ENCODE measurements at places on chromosomes 13 and 19.

- peak; percentile 99 for DNase-seq
Observed at GRCh38 chr13:49443704-49444523, at the start of the genes CAB39L and SETDB2. TSS of gene CAB39L (minus strand) at chr13:49444064. CDS start at chr13:49382910, 61,154 bp downstream. TSS of gene SETDB2 (plus strand) at chr13:49444274. CDS start at chr13:49451894, 7,620 bp downstream.

DNA sequence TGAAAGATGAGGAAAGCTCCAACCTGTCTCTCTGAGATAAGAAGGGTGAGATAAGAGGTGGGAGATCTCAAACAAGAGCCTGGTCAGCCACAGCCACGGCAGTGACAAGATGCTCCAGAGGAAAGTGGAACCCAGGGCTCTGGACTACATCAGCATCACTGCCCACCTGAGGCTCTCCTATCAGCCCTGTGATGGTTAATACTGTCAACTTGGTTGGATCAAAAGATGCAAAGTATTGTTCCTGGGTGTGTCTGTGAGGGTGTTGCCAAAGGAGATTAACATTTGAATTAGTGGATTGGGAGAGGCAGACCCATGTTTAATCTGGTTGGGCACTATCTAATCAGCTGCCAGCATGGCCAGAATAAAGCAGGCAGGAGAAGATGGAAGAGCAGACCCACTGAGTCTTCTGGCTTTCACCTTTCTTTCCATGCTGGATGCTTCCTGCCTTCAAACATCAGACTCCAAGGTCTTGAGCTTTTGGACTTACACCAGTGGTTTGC is 476.6 kb upstream of the NBEA start:
- DNase-seq = no peak

GRCh38 chr13:99617474-99618255 is 116.4 kb downstream of the TM9SF2 start:
- peak; percentile 52 for DNase-seq

GRCh38 chr19:7516333-7516732 is 430 bp downstream of the ZNF358 start:
- no peak for DNase-seq

DNA sequence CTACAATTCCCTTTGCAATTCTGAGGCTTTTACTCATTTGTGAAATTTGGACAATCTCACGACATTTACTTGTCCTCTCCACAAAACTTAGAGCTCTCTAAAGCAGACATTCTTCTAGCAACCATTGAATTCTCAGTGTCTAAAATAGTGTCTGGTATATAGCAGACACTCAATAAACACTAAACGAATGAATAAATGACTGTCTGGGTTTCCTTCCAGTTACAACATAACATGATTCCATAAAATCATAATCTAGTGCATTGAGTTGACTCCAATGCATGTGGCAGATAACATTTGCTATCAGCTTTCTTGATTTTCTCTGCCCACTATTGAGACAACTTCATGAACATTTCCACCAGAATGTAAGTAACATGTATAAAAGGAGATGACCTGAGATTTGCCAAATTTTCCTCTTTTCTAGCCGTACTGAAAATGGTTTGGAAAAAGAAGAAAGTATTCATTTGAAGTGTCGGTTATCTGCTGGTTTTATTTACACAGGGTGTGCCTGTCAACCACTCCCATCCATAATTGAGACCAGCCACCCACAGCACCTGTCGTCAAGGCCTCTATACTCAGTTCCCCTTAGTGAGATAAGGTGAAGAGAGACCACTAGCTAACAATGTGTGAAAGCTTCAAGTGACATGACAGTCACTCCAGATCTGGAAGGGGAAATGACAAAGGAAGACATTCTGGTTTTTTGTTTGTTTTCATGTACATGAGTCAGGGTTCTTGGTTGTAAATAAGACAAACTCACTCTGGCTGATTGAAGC is 4.8 kb upstream of the SERP2 start:
- no peak for DNase-seq

- no peak for DNase-seq
Observed at GRCh38 chr19:58229255-58229639, 533 bp downstream of the ZNF544 start.

GRCh38 chr19:49570997-49571676 is 9.2 kb downstream of the NOSIP start:
- DNase-seq = no peak

DNA sequence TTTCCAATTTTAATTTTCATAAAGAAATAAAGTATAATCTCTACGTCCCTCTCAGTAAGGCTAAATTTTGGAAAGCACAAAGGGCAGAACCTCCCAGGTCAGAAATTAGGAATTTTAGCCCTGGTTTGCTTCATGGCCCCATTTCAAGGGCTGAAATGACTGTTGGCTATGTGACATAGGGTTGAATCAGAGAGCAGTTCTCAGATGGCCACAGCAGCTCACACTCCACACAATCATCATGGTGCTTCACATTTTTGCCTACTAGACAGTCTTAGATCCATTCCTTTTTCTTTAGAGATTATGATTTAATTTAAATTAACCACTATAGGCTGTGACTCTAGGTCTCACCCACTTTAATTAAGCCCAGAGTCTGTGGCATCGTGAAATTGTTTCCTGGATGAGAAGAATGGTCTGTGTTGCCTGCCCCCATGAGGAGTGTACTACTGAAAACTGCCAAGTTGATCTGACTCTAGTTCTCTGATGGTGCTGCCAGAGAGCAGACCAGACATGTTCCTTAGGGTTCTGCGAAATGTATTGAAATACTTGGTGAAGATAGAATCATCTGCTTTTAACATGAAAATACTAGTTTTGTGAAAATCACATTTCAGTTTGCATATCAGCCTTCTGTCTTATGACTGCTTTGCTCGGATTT is 57.4 kb downstream of the ESD start:
- DNase-seq = no peak

GRCh38 chr19:28603453-28603852 is 609.5 kb downstream of the UQCRFS1 start:
- no peak for DNase-seq

DNA sequence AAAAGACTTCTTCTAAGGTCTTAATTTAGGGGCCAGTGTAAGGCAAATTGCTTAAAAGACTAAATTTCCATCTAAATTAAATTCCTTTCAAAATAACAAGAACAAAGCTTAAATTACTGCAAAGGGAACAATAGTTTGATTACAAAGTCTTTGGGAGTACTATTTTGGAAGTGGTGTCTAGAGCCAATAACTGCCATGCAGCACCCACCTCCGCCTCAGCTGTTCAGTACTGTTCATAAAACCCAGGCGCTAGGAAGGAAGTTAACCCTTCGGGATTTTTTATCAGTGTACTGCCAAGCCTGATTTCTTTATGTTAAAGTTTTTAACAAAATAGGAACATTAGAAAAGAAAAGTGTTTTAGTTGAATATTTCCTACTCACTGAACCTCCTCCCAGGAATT is 210.1 kb downstream of the LIG4 start:
- DNase-seq = no peak

GRCh38 chr19:17646441-17646840 is 41.7 kb downstream of the UNC13A start:
- no peak for DNase-seq
